ENCODE measurements at places on chromosomes 1 and 21.

DNA sequence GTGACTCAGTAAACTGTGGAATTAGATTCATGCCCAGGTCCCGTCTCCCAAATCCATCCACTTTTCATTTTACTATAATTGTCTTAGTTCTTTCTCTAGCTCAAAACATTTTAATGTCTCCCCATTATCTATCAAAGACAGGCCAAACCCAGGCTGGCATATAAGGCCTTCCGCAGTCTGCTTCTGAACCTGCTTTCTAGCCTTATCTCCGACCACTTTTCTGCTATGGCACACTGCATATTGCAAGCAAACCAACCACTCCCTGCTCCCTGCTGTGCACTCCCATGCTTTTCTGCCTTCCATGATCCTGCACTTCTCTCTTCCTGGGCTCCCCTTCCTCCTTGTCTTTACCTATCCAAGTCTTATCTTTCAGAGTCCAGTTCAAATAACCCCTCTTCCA is 17.3 kb upstream of the PIGM start:
- no peak for DNase-seq

GRCh38 chr1:241828463-241829021 is 19.5 kb upstream of the EXO1 start:
- no peak for DNase-seq

- DNase-seq, result no peak
Measured at GRCh38 chr1:44964396-44964795, 22.0 kb downstream of the EIF2B3 start.

GRCh38 chr1:54291276-54292001 is 91.5 kb downstream of the MRPL37 start:
- DNase-seq, result no peak

- no peak for DNase-seq
Measured at GRCh38 chr1:33123266-33123665, 42.3 kb downstream of the AZIN2 start.

GRCh38 chr1:26838474-26839338 is 12.2 kb downstream of the ZDHHC18 start:
- peak; percentile 60 for DNase-seq

DNA sequence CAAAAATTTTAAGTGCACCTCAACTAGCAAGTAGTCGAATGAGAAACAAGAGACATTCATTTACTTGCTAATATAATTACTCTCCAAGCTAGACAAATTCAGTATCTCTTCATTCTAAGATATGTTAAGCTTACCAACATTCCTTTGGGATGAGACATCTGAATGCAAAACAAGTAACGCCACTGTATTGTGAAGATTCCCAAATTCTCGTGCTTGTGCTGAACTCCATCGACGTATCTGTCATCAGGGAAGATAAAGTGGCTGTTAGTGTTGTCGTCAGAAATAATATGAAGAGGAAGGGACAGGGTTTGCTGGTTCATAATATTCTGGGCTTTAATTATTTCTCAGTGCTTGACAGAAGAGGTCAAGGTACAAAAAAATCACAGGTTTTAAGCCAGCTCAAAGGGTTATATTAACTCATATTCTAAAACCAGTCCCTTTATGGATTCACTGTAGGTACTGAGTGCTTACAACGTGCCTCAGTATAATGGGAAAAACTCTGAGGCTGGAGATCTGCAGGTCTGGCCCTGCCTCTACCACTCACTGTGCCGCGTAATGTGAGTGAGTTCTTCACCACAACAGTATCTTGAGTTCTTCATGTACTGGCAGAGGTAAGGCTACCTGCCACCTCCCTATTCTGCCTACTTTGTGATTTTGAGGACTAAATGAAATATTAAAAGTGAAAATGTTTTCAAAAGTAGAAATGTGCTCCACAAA is 42.0 kb downstream of the PCSK9 start:
- DNase-seq, result no peak

GRCh38 chr1:19156676-19157075 is 53.4 kb downstream of the UBR4 start:
- peak; percentile 83 for DNase-seq

GRCh38 chr1:98410082-98410481 is 251.4 kb upstream of the SNX7 start:
- DNase-seq, result no peak

GRCh38 chr1:75174031-75174760 is 40.0 kb downstream of the LHX8 start:
- no peak for DNase-seq

DNA sequence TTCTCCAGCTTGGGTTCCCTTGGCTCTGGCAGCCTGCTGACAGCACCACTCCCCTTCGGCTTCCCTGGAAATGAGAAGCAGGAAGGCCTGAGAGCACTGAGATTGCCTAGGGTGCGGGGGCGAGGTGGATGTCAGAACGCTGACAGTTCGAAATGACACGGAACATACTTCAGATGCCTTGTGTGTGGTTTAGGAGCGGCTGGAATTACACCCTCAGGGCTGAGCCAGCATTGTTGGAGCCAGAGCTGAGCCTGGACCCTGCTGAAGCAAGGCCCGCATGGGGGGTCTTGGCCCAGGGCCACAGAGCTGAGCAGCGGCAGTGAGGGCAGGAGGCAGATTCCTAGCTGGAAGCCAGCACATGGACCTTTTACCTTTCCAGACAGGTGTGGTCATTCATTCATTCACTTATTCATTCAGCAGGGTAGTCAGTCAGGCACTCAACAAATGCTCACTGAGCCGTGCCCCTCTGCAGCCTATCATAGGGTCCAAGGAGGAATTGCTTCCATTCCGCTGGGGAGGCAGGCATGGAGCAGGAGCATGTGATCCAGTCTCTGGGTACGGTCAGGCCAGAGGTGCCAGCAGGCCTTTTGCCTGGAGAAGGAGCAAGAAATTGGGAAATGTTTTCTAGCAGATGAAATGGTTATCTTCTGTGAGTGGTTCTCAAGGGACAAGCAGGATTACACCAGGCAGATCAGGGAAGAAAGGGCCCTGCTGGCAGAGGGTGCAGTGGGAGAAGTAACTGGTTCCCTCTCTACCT is 6.6 kb upstream of the FOXE3 start:
- DNase-seq, result no peak

DNA sequence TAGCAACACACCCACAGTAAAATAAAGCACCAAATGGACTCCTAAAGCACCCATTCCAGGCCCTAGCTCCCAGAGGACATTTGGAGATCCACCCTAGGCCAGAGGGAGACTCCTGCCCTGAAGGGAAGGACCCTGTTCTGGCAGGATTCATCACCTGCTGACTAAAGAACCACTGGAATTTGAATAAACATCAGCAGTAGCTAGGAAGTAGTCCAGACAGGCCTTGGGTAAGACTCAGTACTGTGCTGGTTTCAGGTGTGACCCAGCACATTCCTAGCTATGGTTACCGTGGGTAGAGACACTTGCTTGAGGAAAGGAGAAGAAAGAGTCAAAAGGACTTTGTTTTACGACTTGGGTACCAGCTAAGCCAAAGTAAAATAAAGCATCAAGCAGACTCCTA is 92.7 kb upstream of the LRRC7 start:
- no peak for DNase-seq

- DNase-seq, result peak; percentile 50
Measured at GRCh38 chr21:35048706-35049617, at the start of gene RUNX1. Gene RUNX1 (minus strand): TSS chr21:35049302.
